ENCODE measurements at places on chromosomes 3 and 15. TPM values are rescaled to one million over a fixed set of nuclear protein-coding genes. Genes with fewer than 3 reads are reported as not detected.
A peak's percentile ranks its signal among the peaks of the same experiment; 100 is the strongest.

Gene UNC13C
- not detected for total RNA-seq

DNA sequence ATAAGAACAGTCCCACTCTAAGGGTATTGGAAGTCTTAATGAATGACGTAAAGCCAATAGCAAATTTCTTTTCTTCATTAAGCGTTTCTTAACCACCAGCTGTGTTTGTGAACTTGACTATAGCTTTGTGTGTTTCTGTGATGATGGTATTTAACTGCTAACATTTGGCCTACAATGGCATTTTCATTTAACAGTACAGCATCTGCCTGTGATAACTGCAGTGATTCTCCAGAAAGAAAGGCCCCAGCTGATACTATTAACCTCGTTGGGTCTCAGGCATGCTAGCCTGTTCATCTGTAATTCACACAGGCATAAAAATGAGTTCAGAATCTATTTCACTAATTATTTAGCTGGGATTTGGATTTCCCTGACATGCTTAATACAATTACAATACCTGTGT, 121.9 kb downstream of the NECTIN3 start:
- no peak for DNase-seq

DNA sequence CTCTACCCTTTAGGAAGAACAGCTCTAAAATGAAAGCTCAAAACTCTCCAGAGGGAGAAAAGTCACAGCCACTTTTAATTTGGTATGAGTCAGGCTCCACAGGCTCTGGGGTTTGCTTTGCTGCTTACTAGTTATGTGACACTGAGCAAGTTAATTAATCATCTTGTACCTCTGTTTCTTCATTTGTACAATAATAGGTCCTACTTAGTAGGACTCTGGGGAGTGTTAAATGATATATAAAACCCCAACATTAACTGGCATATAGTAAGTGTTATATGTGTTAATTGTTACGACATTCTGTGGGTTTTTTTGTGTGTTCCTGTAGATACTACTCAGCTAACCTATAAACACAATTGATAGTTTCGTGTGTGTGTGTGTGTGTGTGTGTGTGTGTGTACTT, 6.6 kb downstream of the ACKR2 start:
- DNase-seq, result peak; percentile 38

GRCh38 chr15:58698887-58699641, 50.4 kb downstream of the ADAM10 start:
- DNase-seq, result no peak

Gene MAPKAPK3
- total RNA-seq, result 142 TPM

DNA sequence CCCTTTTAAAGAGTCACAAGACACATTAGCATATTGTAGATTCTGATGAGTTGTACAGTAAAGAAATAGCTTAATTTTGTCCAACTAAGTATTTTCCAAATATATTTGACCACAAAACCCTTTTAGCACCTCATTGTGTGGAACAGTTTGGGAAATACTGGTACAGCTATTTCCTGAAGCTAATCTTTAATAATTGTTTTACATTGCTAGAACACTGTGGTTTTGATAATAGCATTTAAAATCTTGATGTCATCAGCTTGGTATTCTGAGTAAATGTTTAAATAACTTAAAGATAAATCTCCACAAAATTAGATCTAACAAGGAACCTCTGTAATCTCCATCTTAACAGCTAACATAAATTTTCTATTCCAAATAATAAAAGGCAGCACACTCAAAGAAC, 140.0 kb upstream of the MLF1 start:
- DNase-seq, result no peak

DNA sequence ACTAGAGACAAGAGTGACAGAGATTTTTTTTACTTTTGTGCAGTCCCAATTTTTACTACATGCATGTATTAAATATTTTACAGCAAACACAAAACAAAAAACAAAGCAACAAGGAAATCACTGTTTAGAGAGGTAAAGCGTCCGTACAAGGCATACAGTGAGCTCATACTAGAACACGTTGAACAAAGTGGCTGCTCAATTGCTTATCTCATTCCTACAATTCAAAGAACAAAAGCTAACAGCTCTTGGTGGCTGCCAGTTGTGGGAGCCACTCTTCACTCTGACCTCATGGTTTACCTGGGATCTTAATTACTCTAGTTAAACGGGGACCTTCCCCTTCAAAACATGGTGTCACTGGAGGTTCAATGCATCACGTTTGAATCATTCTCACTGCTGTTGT, 7.6 kb upstream of the ARHGEF26 start:
- DNase-seq, result no peak

Gene PCLAF
- 34.7 TPM for total RNA-seq

GRCh38 chr3:180352261-180352660, 249.7 kb upstream of the TTC14 start:
- no peak for DNase-seq

- DNase-seq, result no peak
Measured at GRCh38 chr3:59496250-59496649, 446.4 kb upstream of the CFAP20DC start.

Gene MCTP2
- total RNA-seq, result 6.2 TPM

Gene CYP1A1
- total RNA-seq, result 2.3 TPM

Gene TTC23
- 10.4 TPM for total RNA-seq

- DNase-seq, result no peak
Measured at GRCh38 chr3:168475704-168476103, 380.0 kb upstream of the GOLIM4 start.

- no peak for DNase-seq
Measured at GRCh38 chr15:71010472-71010871, 104.8 kb upstream of the THSD4 start.

DNA sequence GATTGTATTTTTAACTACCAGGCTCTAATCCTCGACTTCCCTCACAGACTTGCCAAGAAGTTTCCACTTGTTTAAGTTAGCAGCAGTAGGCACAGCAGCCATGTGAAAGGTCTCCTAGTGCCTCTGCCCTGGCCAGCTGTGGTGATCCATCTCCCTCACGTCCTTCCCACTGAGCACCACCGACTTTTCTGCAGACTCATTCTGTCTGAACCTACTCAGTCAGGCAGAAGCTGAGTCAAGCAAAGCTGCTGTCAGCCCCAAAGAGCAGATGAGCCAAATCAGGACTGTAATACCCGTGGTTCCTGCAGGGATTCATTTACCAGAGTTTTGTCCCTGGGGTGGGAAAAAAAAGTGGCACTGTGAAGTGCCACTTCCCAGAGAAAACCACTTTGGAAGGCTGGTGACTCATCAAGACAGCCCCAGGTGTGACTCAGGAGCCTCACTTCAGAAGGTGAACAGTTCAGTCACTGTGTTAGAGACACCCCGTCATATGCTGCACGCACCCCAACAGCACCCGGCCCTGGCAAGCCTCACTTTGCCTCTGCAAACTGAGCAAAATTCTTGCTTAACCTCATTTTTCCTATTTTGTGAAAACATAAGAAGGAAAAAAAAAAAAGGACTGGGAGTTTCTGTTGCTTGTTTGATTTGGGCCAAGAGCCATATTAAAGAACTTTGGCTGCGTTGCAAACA, 76.0 kb downstream of the WWTR1 start:
- DNase-seq, result peak; percentile 97

Gene B3GALNT1
- total RNA-seq, result 125 TPM

Gene KY
- total RNA-seq, result not detected

- DNase-seq, result no peak
Measured at GRCh38 chr3:164407111-164407510, 671.2 kb downstream of the SI start.

GRCh38 chr15:78276064-78276943, 11.9 kb downstream of the DNAJA4 start:
- no peak for DNase-seq

DNA sequence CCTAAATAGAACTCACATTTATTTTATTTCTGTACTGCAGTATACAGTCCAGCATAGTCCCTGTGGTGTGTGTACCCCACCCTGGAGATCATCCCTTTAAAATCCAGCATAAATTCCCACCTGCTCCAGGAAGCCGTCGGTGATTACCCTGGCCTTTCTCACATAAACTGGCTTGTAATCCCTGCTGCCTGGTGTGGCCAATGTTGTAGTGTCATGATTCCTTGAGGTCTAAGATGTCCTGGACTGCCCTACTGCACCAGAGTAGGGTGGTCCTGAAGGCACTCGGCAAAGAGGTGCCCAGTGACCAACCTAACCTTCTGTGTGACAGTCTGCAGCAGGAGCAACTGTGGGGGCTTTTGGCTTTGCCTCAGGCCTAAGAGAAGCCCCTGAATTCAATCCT, 58.9 kb downstream of the ITGA11 start:
- no peak for DNase-seq

Gene CLDN1
- 6.8 TPM for total RNA-seq

Gene SKOR1
- 0.35 TPM for total RNA-seq

Data from PC-3 (cell line).